Dermis microvascular lymphatic vessel endothelial cell (primary cell): ENCODE measurements at places on chromosomes 4 and X. TPM values are rescaled to one million over a fixed set of nuclear protein-coding genes. Genes with fewer than 3 reads are reported as not detected.
A peak's percentile ranks its signal among the peaks of the same experiment; 100 is the strongest.

CT45A2 gene
- not detected in 2 replicates for total RNA-seq

DUSP21 gene
- not detected in 2 replicates for total RNA-seq

VCX gene
- total RNA-seq, result not detected in 2 replicates

UGT8 gene
- total RNA-seq, result not detected in 2 replicates

HTN3 gene
- not detected in 2 replicates for total RNA-seq

SSX4 gene
- not detected in 2 replicates for total RNA-seq

RNF4 gene
- 31.1 and 36.9 TPM in 2 replicates for total RNA-seq

KLHL13 gene
- total RNA-seq, result 0.38 and 0.51 TPM in 2 replicates

NXT2 gene
- total RNA-seq, result 7.6 and 8.2 TPM in 2 replicates

DMRTC1B gene
- not detected in 2 replicates for total RNA-seq

IL1RAPL1 gene
- total RNA-seq, result under 0.01 TPM in 2 replicates

DNA sequence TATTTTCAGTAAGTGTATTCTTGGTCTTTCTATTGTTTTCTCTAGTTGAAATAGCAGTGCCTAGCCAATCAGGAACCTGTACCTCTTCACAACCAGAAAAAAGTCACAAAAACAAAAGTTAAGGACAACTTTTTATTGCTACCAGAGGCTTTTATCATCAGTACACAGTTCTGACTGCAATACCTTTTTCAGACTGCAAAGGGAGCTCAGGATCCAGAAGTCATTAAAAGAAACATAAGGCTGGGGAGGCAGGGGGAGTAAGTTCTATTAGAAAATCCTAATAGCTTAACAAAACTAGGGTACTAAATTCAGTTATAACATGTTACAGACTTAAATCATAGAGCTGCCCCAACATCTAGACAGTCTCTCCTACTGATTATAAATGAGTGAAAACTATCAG lies 28.8 kb downstream of the CCNI start:
- no peak for DNase-seq

DNA sequence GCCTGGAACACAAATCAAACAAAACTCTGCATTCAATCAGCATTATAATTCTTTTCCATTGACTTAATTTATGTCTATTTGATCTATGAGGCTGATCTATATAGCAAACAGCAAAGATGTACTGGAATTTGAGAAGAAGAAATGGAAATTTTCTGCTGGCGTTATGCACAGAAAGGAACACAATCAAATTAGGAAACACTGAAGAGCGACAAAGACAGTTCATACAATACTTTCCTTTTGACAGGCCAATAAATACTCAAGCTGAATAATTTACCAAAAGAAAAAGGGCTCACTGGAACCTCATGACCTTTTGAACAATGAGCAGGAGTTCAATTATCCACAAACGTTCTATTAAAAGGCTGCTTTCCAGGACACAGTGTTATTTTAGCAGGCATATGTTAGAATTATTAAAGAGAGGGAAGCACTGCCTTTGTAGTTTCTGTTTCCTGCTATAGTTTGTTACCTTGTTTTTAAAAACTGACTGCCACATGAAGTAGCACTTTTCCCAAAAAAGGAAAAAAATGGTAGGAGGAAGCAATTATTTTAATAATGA lies 8.1 kb downstream of the PDHA2 start:
- no peak for DNase-seq

GRCh38 chr4:107890779-107891178 lies 40.6 kb upstream of the CYP2U1 start:
- no peak for DNase-seq

- no peak for DNase-seq
Observed at GRCh38 chr4:138909587-138909986, 106.0 kb upstream of the NOCT start.

- no peak for DNase-seq
Observed at GRCh38 chrX:30607155-30607554, 29.6 kb upstream of the TASL start.

DNA sequence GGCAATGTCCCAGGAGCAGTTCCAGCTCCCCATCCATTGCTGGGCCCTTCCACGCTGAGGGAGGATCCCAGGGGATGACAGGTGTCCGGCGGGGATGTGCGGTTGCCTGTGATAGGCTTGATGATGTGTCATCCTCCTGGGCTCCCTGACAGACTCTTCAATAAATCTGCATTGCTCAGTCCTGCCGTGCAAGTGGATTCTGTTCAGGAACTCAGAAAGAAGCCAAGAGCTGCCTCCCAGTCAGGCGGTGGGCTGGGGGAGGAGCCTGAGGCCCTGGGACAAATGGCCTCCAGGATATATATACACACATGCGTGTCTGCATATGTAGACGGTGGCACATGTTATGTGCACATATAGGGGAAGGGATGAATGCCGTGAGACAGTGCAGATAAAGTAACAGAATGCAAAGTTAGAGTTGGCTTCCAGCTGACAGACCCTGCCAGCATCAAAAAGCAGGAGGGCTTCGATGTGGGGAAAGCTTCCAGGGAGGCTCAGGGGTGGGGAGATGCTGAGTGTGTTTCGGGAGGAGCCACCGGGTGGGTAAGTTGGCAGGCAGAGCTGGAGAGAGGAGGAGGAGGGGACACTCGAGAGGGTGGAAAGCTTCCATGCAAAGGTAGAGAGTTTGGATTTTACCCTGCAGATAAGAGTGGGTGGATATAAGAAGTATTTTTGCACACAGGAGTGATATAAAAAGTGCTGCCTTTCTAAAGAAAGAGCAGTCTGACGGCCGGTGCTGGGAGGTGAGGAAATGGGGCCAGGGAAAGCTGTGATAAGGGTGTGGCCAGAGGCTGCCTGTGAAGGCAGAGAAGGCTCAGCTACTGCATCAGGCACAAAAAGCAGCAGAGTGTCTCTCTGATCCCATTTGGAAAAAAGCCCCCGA lies 28.5 kb upstream of the CRMP1 start:
- DNase-seq, result no peak

DNA sequence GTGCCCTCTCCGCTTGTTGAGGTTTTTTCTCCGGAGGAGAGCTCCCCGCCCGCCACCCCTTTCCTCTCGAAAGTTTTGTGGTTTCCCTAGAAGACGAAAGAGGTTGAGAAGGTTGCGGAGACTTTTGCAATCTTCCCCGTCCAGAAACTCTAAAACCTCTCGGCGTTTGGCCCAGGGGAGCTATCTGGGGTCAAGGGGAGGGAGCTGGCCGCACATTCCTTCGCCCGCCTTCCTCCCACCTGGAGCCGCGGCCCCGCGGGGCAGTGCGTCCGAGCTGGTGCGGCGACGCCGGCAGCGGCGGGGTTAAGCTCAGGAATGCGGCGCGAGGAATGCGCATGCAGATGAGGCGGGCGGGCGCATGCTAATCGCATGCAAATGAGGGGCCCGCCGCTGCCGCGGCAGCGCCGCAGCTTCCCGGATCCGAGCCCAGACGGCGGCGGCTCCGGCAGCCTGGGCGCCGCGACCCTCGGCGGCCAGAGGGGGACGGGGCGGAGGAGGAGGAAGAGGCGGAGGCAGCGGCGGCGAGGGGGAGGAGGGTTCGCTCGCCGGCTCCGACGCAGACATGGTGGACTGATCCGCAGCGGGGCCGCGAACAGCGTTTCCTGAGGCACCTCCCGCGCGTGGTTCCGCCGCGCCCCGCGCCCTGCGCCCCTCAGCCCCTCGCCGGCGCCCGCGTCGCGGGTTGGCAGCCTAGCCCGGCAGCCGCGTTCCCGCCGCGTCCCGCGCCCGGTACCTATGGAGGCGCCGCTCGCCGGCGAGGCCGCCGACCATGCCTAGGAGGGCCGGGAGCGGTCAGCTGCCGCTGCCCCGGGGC lies at the start of gene WWC2:
Gene WWC2 (plus strand): TSS at position 535 of the 814 bp plus-strand sequence. CDS start 235 bp downstream, at position 770.
- DNase-seq, result peak; percentile 95

GRCh38 chrX:44025555-44025954 lies 52.4 kb upstream of the NDP start:
- DNase-seq, result no peak

DNA sequence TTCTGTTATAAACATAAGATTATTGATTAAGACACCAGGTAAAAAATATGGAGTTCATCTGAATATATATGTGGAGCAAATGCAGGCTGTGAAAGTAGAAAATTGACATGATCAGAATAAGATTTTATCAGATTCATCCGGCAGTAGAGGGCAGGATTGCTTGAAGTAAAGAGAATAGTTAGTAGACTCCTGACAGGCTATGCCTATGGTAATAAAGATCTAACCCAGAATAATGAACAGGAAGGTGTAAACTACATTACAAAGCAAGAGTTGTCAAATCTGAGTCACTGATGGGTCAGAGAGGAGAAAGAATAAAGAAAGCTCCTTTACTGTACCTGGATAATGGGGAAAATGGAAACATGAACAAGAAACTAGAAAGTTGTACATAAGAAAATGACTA lies 20.8 kb upstream of the TMEM184C start:
- DNase-seq, result peak; percentile 23

DNA sequence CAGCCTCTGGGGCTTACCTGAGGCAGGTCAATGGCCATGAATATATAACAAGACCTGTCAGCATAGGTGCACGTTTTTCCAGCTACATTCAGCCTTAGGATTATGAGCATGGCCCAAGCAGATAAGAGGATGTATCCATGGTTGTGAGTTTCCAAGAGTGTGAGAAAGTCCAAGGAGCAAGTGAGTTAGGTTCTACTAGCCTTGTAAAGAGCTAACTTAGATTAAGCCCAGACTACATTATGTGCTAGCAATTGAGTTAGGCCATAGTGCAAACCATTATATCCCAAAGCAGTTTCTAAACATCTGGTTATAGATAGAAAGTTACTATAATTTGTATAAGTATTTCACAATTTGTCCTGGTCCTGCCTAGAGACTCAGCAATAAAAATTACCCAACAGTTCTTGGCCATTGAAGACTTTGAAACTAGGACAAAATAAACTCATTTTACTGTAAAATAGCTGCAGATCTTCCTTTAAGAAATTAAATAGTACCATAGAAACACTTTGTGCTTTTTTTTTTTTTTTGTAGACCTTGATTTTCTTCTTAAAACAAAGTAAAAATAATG lies 312.0 kb downstream of the CAMK2D start:
- DNase-seq, result no peak

DNA sequence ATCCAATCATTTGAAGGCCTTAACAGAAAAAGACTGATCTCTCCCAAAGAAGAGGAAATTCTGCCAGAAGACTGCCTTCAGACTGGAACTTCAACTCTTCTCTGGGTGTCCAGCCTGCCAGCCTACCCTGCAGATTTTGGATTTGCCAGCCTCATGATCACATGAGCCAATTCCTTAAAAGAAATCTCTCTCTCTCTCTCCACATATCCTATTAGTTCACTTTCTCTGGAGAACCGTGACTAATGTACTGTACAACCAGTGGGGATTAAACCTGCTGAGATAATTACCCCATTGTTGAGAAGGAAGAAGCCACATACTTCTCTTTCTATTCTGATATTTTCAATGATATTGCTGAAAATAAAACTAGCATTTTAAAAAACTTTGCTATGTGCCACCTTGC lies 711.3 kb upstream of the AMOT start:
- DNase-seq, result no peak

- DNase-seq, result no peak
Observed at GRCh38 chr4:125765941-125766340, 451.2 kb downstream of the FAT4 start.

DNA sequence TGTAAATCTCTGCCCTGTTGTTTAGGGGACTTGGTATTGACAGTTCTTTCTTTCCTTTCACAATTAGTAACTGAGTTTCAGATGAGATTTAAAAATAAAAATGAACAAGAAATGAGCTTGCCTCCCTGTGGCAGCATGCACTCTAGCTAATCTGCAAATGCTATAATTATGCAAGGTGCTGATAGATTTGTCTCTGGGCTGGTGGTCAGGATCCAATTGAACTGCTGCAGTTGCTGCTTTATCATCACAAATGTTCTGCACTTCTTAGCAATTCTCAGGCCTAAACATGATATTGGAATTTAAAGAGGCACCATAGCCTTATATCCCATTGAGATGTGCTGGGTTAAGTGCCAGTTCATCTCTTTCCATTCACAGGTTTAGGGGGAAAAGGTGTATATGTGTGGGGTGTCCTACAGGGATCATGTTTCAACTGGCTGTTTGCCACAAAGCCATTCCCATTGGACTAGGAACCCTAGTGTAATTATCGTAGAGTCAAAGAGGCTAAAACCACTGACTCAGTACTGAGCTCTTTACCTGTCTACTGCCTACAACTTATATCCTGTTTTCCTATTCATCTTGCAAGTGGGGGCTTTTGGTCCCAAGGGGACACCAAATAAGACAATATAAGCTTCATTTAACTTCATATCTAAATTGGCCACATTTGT lies 260.3 kb upstream of the TEX13A start:
- no peak for DNase-seq

GRCh38 chr4:141971869-141972268 lies 335.5 kb downstream of the IL15 start:
- DNase-seq, result peak; percentile 1

- no peak for DNase-seq
Observed at GRCh38 chr4:110415478-110415877, 60.5 kb upstream of the ENPEP start.
